KBM-7 (cell line): ENCODE measurements at places on chromosomes 11 and 22.
A peak's percentile ranks its signal among the peaks of the same experiment; 100 is the strongest.

DNA sequence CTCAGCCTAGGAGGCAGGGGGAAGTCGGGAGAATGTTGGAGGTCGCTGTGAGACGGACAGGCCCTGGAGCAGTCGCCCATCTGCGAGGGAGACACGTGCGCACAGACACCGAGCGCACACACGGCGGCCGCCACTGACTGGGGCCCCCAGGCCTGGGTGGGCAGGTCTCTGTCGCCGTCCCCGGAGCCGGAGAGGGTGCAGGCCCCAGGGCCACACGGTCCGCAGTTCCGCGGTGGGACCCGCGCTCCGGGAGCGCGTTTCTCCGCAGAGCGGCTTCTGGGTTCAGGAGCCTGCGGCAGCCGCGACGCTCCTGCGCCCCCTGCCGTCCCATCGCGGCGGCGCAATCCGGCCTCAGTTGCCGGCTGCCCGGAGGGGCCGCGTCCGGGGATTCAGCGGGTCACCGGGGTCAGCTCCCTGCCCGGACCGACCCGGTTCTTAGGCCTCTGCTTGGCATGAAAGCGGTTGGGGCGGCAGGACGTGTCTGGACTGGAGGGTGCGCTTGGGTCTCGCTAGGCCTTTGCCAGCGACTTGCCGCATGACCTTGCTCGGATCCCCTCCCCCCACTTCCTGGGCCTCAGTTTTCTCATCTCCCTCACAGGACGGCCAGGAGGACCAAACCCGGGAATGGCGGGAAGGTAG lies 31.2 kb downstream of the PDE2A start:
- DNase-seq = peak; percentile 82

- no peak for DNase-seq
Measured at GRCh38 chr11:118939404-118939915, 13.7 kb upstream of the BCL9L start.

DNA sequence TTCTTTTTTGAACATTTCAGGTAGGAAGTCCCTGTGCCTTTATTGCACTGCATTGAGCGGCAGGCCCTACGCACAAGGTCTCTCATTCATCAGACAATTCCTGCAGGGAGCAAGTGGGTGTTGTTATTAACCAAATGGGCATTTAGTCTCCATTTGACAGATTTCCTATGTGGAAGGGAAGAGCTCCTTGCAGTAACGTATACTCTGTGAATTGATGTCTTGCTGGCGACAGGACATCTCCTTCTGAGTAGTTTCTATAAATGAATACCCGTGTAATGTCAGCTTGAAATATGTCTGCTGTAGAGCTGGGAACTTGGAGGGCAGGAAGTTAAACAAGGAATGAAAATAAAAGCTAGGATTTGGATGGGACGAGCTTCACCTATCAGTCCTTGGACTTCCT lies 3.7 kb downstream of the OR5B21 start:
- DNase-seq = no peak

- DNase-seq = no peak
Measured at GRCh38 chr22:45237065-45237990, 3.4 kb downstream of the KIAA0930 start.

- no peak for DNase-seq
Measured at GRCh38 chr22:48850658-48851287, 976.9 kb downstream of the BRD1 start.

DNA sequence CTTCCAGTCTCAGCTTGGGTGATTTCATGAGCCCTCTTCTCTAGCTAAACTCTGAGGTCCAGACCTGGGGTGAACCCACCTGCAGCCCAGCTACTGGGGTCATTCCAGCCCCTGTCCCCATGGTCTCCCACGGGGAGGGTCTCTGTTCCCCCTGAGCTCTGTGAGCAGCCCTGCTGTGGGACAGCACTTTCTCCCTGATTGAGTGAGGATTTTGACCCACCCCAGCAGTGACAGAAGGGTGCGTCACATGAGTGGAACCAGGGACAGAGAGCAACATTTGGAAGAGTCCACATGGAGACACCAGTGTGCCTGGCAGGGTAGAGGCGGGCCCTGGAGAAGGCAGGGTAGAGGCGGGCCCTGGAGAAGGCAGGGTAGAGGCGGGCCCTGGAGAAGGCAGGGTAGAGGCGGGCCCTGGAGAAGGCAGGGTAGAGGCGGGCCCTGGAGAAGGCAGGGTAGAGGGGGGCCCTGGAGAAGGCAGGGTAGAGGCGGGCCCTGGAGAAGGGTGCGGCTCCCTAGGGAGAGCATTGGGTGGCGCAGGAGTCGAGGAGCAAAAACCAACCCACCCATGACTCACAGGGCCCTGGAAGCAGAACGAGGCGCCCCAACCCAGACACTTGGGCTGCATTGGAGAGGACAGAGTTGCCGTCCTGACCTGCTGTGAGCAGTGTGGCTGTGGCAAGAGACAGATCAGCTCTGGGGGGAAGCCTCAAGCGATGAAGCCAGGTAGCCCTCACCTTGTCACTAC lies 227.7 kb upstream of the B3GAT1 start:
- DNase-seq = no peak

DNA sequence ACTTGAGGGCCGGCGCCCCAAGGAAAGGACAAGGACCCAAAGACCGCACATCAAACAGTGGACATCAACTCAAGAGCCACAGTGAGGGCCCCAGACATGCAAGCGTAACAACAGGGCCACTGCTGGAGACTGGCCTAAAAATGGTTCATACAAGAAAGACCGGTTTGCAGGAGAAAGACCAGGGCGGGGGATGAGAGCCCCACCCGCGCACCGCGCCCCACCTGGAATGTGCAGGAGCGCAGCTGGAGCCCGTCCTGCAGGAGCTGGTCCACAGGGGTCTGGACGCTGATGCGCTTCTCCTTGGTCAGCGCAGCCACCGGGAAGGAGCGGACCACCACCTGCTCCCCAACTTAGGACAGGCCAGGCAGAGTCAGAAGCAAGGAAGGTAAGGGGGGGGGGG lies 13.9 kb downstream of the SBF1 start:
- DNase-seq = no peak

DNA sequence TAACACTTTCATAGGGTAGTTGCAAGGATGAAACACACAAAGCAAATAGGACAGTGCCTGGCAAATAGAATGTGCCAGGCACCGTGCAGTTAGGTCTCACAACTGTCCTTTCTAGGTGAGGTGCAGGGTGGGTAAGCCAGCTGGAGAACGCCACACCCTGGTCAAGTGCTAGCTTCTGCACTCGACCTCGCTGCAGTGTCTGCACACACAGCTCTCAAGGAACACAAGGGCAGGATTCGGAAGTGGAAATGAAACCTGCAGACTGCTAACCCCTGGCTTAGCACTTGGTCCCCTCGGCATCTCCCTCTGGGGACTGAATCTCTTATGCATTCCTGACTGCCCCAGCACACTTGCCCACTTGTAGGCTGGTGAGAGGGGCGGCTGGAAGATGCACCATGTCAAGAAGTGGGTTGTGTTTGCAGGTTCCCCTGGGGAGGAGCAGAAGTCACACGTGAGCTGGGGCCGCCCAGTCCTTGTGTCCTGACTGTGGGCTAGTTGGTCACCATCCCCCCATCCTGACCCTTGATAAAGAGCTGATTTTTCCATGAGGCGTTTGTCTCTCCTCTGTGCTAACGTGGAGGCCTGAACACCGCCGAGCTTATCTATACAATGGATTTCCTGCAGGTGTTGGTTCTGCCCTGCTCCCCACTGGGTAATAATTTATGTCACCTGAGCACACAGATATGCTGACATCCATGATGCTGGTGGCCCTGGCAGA lies 89.0 kb downstream of the MICAL2 start:
- DNase-seq = no peak

DNA sequence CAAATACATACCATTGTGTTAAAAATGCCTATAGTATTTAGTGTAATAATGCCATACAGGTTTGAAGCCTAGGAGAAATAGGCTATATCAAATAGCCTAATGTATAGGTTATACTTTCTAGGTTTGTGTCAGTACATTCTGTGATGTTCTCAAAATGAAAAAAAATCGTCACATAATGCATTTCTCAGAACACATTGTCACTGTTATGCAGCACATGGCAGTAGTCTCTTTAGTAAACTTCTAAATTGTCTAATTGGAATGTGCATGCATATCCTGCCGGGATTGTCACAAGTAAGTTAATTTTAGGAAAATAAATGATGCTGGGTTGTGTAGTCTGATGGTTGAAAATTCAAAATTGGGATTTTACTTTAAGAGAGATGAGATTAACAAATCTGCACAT lies 920.1 kb upstream of the CNTN5 start:
- no peak for DNase-seq

- no peak for DNase-seq
Measured at GRCh38 chr11:57224537-57224936, 12.5 kb downstream of the APLNR start.

DNA sequence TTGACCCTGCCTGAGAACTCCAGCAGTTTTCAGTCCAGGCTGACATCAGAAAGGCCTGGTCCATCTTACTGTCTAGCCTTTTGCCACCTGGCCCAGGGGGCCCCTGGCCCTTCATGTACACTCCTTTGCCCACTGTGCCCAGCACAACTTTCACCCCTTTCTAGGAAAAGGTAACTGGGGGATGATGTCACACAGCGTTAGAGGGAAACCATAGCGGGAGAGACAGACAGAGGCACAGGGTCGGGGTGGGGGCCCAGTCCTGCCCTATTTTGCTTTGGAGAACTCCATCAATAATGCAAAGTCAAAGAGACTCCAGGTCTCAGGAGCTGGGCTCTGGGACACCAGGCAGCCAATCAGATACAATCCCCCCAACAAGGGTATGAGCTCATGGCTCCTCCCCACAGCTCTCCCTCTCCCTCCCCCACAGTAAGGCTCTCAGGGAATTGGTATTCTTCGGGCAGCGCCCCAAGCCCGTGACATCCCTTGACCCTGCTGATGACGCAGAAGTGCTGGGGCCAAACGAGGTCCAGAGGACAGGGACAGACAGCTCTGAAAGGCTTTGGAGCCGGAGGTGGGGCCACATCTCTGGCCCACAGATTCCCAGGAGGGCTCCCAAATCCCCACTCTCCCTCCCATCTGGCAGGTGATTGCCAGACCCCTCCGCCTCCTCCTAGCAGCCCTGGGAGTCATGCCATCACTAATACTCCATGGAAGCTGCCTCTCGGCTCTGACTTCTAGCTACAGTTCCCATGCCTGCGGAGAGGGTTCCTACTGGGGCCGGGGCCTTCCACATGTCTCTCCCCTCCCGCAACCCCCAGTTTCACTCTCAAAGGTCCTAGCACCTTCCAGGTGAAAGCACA lies 5.9 kb downstream of the USP2 start:
- DNase-seq = no peak

- peak; percentile 8 for DNase-seq
Measured at GRCh38 chr11:108496643-108497256, 1.4 kb downstream of the POGLUT3 start.

- DNase-seq = no peak
Measured at GRCh38 chr11:24373516-24373915, 123.3 kb upstream of the LUZP2 start.

DNA sequence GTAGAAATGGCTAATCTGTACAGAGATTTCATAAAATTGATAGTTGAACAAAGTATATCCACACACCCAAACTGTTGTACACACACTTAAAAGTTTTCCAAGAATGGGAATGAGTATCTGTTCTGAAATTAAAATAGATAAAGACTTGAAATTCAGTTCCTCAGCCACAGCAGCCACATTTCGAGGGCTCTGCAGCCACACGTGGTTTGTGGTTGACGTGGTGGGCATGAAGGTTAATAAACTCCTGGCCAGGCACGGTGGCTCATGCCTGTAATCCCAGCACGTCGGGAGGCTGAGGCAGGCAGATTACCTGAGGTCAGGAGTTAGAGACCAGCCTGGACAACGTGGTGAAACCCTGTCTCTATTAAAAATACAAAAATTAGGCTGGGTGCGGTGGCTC lies 24.0 kb downstream of the TPST2 start:
- DNase-seq = no peak

- no peak for DNase-seq
Measured at GRCh38 chr11:108859510-108859909, 194.6 kb downstream of the DDX10 start.
